Activated T-cell treated with anti-CD3 and anti-CD28 coated beads, Interleukin-2, amount 50 U/mL, for 24 hours (primary cell): ENCODE measurements at places on chromosomes 2 and 18.

DNA sequence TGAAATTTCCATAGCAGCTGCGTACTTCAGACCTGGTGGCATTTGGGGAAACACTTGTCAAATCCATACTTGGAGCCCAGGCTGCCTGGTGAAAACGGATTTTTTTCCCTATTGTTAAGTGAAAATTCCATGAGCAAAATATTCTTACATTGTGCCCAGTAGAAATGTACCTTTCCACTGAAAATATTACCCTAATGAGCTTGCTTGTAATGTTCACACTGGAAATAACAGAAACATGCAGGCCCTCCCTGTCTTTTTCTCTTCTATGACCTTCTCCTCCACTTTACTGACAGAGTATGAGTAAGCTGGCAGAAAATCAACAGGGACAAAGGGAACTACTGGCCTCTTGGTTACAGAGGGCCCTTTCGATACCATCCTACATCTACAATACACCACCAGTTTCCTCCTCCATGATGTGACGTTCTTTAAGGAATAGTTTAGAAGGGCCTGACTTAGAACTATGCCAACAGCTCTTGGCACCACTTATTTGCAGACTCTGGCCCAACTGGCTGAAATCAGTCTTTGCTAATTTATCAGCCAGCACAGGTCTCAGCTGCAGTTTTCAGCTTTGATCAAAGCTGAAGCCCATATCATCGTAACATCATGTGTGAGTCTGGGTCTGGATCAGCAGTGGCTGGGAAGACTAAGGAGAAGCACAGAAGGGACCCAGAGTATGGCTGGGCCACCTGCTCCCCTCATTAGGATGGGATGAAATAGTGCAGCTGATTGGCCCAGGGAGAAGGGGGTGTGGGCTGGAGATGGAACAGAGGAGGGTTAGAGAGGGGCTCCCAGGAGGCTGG lies 272.2 kb upstream of the ID2 start:
- DNase-seq = no peak
- peak overlapping the region; percentile 94 for H3K27ac ChIP-seq
- H3K4me1 ChIP-seq = peaks cover 35% of the 10 kb centered on the region
- peaks cover 6% of the 10 kb centered on the region for H3K27me3 ChIP-seq
- H3K36me3 ChIP-seq = no peaks in the 10 kb centered on the region
- peak overlapping the region; percentile 18 for H3K4me3 ChIP-seq

GRCh38 chr2:72024451-72025175 lies 123.0 kb downstream of the CYP26B1 start:
- H3K27ac ChIP-seq = no peak overlapping the region
- DNase-seq = peak; percentile 7
- no peaks in the 10 kb centered on the region for H3K36me3 ChIP-seq
- H3K27me3 ChIP-seq = peaks cover 4% of the 10 kb centered on the region
- no peak overlapping the region for H3K4me3 ChIP-seq

DNA sequence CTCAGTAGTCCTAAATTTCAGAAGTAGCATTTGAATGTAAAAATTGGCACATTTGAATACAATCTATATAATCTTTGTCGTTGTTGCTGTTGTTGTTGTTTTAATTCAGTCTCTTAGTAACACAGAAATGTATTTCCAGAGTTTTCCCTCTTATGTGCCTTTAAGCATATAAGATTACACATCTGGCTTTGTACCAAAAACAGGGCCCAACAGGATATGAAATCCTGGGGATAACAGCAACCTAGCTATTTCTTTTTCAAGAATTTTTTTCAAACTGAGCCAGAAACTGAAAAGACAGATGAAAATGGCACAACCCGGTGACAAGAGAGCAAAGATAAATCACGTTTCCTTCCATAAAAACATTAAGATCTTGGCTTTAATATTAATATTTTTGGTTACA lies 906.7 kb downstream of the NRXN1 start:
- no peak overlapping the region for H3K27ac ChIP-seq
- no peak for DNase-seq
- H3K4me3 ChIP-seq = no peak overlapping the region
- H3K36me3 ChIP-seq = no peaks in the 10 kb centered on the region
- H3K4me1 ChIP-seq = no peaks in the 10 kb centered on the region

DNA sequence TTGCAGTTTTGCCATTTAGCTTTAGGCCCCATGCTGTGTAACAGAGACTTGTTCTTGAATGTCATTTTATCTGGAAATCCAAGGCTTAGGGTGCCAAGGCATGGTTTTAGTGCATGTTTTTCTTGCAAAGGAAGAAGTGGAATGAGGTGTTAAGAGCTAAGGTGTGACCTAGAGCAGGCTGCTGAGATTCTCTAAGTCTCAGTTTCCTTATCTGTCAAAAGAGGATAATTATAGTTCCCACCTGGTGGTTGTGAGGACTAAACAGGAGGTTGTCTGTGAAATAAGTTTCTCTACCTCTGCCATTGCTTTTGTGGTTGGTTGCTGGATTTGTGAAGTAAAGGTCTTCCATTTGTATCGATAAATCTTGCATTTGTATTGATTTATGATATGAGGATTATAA lies 82.0 kb downstream of the TANC1 start:
- no peaks in the 10 kb centered on the region for H3K27me3 ChIP-seq
- H3K4me1 ChIP-seq = no peaks in the 10 kb centered on the region
- no peaks in the 10 kb centered on the region for H3K36me3 ChIP-seq
- DNase-seq = no peak
- no peak overlapping the region for H3K27ac ChIP-seq

GRCh38 chr2:212677466-212677865 lies 138.9 kb upstream of the ERBB4 start:
- no peak overlapping the region for H3K4me3 ChIP-seq
- no peaks in the 10 kb centered on the region for H3K27me3 ChIP-seq
- H3K4me1 ChIP-seq = no peaks in the 10 kb centered on the region
- no peak overlapping the region for H3K27ac ChIP-seq
- DNase-seq = no peak

- H3K27me3 ChIP-seq = peaks cover 27% of the 10 kb centered on the region
- peaks cover 3% of the 10 kb centered on the region for H3K4me1 ChIP-seq
- no peaks in the 10 kb centered on the region for H3K36me3 ChIP-seq
- peak overlapping the region; percentile 23 for H3K4me3 ChIP-seq
- no peak overlapping the region for H3K27ac ChIP-seq
Observed at GRCh38 chr18:961644-962355, 57.1 kb downstream of the ADCYAP1 start.

DNA sequence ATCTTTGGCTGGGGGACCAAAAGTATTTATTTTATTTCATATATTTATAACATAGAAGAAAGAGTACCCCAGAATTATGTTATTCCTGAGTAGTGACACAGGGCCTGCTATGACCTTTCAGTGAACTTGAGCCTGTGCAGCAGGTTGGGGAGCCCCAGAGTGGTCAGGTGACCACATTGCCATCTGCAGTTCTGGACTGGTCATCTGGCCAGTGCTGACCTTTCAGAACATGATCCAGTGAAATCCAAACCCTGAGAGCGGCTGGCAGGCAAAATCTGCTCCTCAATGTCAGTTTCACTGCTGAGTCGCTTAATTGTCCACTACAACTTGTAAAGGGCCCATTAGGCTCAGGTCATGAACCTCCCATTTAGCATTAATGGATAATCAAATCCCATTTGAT lies 336.7 kb upstream of the KCNH7 start:
- H3K36me3 ChIP-seq = no peaks in the 10 kb centered on the region
- H3K27me3 ChIP-seq = no peaks in the 10 kb centered on the region
- H3K27ac ChIP-seq = no peak overlapping the region
- H3K4me3 ChIP-seq = no peak overlapping the region
- DNase-seq = no peak

- H3K36me3 ChIP-seq = no peaks in the 10 kb centered on the region
- no peaks in the 10 kb centered on the region for H3K27me3 ChIP-seq
- H3K4me1 ChIP-seq = no peaks in the 10 kb centered on the region
Observed at GRCh38 chr2:49687918-49688317, 533.6 kb upstream of the FSHR start.

- no peaks in the 10 kb centered on the region for H3K4me1 ChIP-seq
- H3K36me3 ChIP-seq = no peaks in the 10 kb centered on the region
- H3K27ac ChIP-seq = no peak overlapping the region
- no peak for DNase-seq
- H3K4me3 ChIP-seq = no peak overlapping the region
- H3K27me3 ChIP-seq = no peaks in the 10 kb centered on the region
Observed at GRCh38 chr18:28826107-28826506, 649.2 kb upstream of the CDH2 start.

- no peak overlapping the region for H3K4me3 ChIP-seq
- no peak overlapping the region for H3K27ac ChIP-seq
- no peak for DNase-seq
- H3K4me1 ChIP-seq = peaks cover 4% of the 10 kb centered on the region
- H3K27me3 ChIP-seq = peaks cover 5% of the 10 kb centered on the region
Observed at GRCh38 chr2:19785867-19786266, 115.9 kb downstream of the TTC32 start.

DNA sequence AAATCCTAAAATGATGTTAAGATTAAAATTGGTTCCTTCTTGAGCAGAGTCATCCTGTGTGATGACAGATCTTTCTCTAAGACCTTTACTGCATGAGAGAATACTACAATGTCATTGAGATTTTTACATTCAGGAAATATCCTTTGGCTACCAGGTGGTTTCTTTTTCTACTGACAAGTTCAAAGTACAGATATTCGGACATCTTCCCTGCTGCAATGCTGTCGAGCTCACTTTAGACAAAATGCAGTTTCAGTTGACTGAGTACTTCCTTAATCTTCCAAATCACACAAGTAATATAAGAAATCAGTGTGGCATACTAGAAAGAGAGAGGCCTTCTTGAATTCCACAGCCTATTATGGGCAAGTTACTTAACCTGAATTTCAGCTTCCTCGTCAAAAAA lies 207.9 kb upstream of the ACVR2A start:
- no peak overlapping the region for H3K27ac ChIP-seq
- DNase-seq = no peak
- H3K36me3 ChIP-seq = no peaks in the 10 kb centered on the region
- no peak overlapping the region for H3K4me3 ChIP-seq
- no peaks in the 10 kb centered on the region for H3K27me3 ChIP-seq
- H3K4me1 ChIP-seq = peaks cover 19% of the 10 kb centered on the region

GRCh38 chr2:184685999-184686841 lies 87.9 kb downstream of the ZNF804A start:
- no peaks in the 10 kb centered on the region for H3K4me1 ChIP-seq
- H3K27me3 ChIP-seq = no peaks in the 10 kb centered on the region
- no peak overlapping the region for H3K27ac ChIP-seq
- no peaks in the 10 kb centered on the region for H3K36me3 ChIP-seq
- no peak overlapping the region for H3K4me3 ChIP-seq
- DNase-seq = no peak

GRCh38 chr2:23449413-23449812 lies 64.4 kb downstream of the KLHL29 start:
- no peak for DNase-seq
- no peak overlapping the region for H3K27ac ChIP-seq
- H3K36me3 ChIP-seq = no peaks in the 10 kb centered on the region
